ENCODE measurements at places on chromosomes 5 and 9.

DNA sequence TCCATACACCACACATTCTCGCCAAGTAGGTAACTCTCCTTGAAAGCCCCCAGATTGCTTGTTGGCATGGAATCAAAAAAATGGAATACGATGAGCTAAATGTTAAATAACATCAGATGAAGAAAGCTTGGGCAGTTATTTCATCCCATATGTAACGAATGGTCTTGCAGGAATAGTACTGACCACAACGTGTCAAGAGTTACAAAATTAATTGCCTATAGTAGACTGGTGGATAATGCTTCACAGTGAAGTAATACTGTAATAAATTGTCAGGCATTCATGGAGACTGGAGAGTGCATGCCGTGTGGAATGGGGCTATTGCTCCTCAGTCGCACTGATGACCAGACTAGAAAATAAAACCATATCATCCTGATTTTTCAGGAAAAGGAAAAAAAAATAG lies 1628.7 kb downstream of the MAT2B start:
- no peak for DNase-seq

DNA sequence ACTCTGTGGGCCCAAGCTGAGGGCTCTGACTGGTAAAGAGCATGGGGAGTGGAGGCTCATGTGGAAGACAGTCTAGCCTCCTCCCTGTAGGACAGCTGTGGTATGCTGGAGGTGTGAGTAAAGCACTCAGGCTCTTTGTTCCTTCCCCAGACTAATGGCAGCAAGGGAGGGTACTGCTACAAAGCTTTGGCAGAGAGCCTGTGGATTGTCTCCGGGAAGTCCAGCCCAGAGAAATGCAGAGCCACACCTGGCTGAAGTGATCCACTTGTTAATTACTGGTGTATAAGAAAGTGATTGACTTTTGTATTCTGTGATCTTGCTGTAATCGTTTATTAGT lies 161.7 kb downstream of the OXCT1 start:
- no peak for DNase-seq

DNA sequence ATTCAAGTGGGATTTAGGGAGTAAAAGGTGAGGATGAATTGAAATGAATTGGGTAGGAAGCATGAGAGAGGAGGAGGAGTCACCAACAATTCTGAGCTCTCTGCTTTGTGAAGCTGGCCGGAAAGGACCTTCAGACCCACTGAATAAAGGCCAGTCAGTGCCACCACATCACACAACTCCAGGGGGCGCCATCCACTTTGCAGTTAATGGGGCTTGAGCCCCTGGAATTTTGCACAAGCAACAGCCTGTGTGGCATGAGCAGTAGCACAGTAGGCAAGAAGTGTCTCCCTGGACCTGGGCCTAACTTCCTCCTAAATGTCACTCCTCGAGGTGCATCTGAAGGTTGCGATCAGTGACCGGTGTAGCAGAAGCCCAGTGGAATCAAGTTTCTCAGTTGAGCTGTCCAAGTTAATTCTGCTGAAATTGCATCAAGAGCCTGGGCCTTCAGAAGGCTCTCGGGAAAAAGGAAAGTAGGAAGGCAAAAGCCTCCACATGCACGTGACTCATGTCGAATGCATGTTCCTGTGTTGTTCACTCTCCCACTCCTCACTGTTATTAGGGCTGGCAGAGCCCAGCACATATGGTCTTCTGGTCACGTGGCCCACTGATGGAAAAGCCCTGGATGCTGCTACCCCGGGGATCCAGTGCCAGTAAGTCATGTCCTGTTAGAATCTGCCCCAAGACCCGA lies 27.8 kb upstream of the GLIS3 start:
- DNase-seq: no peak

DNA sequence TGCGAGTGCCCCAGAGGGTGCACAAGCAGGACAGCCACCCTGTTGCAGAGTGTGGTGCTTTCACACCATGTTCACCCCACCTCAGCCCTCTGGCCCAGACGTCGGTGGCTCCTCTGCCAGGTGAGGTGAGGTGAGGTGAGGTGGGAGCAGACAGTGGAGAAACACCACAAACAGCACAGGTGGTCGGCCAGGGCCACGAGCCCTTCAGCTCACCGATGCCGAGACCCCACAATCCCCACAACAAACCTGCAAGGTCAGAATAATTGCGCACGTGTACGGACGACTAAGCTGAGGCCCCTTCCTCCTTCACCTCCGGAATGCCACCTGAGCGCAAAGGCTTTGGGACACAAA lies 10.5 kb downstream of the BRD3 start:
- no peak for DNase-seq

- DNase-seq: no peak
Measured at GRCh38 chr9:126957687-126958053, 43.1 kb downstream of the RALGPS1 start.

Data from bone marrow (tissue), 2 donors.